ENCODE measurements at places on chromosomes 7 and 10.

- DNase-seq, result no peak
These were observed 6.1 kb downstream of the CHRM2 start for GRCh38 chr7:136874393-136875032.

GRCh38 chr10:58513188-58514110 lies 777 bp downstream of the BICC1 start:
- DNase-seq, result peak; percentile 12

DNA sequence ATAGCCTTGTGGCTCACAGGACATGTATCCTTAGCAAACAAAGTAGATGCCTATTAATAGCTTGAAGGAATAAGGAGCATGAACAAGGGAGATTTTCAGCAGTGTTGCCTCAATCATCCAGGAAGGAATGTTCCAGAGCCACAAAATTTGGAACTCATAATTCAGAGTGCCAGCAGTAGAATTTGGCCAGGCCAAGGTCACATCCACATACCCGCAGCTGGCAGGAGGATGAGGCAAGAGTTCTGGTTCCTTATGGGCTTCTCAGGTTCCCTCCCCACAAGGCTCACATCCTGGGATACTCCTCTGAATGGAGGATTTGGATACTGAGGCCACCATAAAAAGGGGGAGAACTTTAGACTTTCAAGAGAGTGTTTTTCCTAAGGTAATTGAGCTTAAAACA lies 45.8 kb downstream of the SUFU start:
- no peak for DNase-seq

- DNase-seq, result peak; percentile 74
These were observed 724 bp downstream of the BBIP1 start for GRCh38 chr10:110918269-110918642.

DNA sequence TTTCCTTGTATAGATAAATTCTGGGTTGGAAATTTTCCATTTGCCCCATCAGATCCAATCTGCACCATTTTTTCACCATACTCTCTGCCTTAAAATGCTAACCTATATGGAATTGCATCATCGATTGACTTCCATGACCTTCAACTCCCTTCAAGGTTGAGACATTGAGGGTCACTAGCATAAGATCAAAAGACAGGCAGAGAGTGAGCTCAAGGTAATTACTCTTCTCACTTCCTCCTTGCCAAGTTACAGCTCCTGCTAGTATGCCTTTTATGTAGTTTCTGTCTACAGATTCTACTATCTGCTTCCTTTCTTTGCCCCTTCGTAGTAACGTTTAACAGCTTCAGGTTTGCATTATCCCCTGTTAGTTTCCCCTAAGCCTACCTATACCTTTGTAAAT lies 1127.7 kb upstream of the LRRTM3 start:
- no peak for DNase-seq

- no peak for DNase-seq
These were observed 295.9 kb downstream of the GATA3 start for GRCh38 chr10:8350250-8350967.

DNA sequence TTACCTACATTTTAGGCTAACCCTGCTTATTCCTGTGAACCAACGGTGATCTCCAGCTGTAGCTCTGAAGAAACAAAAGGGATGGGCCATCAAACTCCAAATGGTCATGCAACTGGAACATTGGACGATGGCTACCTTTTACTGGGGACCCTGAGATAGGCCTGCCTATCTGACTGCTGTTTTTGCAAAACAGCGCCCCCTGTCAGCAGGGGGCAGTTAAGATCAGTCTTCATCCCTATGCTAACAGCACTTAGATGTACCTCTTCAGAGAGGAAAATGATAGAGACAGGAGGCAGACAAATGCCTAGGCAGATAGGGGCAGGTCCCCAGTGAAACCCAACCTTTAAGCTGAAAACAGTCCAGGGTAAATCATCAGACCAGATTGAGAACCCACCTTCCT lies 1085.4 kb upstream of the SORCS1 start:
- no peak for DNase-seq

- DNase-seq, result no peak
These were observed 165.9 kb downstream of the PLXNA4 start for GRCh38 chr7:132410385-132410784.

GRCh38 chr10:79056736-79057391 lies 11.9 kb upstream of the ZMIZ1 start:
- no peak for DNase-seq

DNA sequence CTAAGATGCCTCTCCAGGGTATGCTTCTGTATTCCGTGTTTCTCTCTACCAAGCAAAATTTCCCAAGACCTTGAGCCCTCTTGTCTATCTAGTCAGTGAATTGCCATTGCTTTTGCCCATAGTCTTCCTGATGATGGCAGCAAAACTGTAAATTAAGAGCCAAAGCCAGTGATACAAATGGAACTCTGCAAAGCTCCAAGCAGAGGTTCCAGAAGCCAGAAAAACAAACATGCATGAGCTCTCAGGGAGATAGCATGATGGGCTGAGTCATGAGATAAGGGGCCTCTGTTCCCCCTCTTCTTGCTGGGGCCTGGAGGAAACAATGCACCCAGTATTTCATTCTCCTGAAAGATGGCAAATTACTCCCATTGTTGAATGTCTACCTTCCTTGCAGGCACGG lies 24.7 kb downstream of the LSMEM1 start:
- DNase-seq, result no peak

- DNase-seq, result no peak
These were observed 20.7 kb downstream of the CHST3 start for GRCh38 chr10:71984809-71985388.

DNA sequence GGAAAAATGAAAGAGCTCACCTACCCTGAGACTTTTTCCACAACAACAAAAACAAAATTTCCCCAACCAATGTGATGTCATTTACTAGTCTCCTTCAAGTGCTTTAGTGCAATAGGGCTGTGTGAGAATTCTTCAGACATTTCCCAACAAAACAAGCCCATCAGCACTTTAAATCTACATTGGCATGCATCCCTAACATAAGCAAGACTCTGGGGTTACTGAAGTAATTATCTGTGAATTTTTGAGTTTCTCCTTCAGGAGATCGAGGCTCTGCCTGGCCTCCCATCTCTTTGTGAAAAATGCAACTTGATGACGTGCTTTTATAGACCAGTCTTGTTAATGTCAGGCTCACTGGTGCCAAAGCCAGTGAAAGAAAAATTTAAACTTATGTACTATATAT lies 255.6 kb downstream of the GFRA1 start:
- DNase-seq, result no peak

GRCh38 chr10:91010952-91011351 lies 90.1 kb upstream of the ANKRD1 start:
- no peak for DNase-seq

DNA sequence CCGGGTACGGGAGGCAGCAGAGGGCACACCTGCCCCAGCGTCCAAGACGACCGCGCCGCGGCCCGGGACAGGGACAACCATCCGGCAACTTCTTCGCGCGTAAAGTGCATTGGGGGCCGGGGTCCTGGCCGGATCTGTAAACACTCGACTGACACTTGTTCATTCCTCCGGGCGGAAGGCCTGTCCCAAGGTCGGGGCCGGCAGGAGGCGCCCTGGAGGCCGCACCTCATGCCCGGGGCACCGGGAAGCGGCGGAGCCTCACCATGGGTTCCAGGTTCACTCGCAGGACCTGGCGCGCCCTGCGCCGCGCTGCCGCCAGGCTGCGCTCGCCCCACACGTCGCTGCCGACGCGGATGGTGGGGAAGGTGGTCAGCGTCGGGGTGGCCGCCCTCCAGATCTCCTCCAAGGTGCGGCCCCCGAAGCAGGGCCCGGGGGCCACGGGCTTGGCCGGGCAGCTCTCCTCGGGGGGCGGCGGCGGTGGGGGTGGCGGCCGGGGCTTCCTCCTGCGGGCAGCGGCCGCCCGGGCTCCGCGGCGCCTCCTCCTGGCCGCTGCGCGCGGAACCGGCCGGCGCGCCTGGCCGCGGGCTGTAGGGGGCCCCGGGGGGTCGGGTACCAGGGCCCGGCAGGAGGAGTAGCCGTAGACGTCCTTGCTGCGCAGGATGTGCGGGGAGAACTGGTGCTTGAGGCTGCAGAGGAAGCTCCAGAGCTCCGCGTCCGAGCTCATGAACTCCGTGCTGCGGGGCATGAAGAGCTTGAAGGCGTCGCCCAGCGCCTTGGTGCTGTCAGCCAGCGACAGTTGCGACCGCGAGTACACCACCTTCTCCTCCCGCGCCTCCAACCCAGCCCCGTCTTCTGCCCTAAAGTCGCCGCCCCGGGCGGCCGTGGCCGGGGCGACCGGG lies 746 bp downstream of the CCDC71L start:
- peak; percentile 68 for DNase-seq

GRCh38 chr7:28865601-28866144 lies 92.5 kb downstream of the TRIL start:
- DNase-seq, result no peak

DNA sequence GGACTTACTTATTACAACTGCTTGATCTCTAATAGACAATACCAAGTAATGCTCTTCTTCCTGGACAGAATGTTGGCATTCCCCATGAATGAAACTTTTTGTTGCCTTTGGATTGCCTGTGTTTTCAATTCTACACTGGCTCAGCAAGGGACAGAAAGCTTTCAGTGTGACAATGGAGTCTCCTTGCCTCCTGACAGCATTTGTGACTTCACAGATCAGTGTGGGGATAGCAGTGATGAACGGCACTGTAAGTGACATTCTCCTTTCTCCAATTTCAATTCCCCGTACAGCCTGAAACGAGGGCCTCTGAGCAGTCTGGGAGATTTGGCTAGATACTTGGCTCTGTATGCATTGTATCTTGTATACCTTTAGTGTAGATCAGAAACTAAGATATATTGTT lies 290 bp downstream of the MALRD1 start:
- no peak for DNase-seq

- no peak for DNase-seq
These were observed 123.9 kb upstream of the TCF7L2 start for GRCh38 chr10:112826018-112826697.

- no peak for DNase-seq
These were observed 176.2 kb downstream of the GALNT17 start for GRCh38 chr7:71308096-71308495.

DNA sequence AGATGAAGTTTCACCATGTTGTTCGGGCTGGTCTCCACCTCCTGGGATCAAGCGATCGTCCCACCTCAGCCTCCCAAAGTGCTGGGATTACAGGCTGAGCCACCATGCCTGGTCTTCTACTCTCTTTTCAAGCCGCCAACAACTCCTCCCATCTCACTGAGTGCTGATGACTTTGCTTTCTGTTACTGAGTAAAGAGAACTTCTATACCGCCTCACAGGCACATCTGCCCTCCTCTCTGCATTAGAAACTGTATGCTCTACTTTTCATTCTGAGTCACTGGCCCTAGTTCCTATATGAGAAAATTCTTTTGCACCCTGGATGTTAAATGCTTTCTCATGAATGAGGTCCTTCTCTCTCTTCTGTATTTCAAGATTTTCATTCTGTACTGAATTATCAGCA lies 2.2 kb upstream of the ZNF239 start:
- DNase-seq, result no peak

DNA sequence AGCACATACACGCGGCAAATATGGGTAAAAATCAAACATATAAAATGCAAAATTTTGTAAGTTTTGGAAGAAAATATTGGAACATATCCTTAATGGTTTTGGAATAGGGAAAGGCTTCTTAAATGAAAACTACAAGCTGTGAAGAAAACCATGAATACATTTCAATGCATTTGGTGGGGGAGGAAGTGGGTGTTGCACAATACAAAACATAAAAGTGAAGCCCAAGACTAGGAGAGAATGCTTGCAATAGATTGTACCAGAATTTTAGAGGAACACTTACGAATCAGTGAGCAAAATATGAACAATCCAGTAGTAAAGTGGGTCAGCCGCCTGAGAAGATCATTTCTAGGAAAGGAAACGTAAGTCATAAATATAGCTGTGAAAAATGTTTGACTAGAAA lies 322.6 kb upstream of the MKI67 start:
- no peak for DNase-seq

DNA sequence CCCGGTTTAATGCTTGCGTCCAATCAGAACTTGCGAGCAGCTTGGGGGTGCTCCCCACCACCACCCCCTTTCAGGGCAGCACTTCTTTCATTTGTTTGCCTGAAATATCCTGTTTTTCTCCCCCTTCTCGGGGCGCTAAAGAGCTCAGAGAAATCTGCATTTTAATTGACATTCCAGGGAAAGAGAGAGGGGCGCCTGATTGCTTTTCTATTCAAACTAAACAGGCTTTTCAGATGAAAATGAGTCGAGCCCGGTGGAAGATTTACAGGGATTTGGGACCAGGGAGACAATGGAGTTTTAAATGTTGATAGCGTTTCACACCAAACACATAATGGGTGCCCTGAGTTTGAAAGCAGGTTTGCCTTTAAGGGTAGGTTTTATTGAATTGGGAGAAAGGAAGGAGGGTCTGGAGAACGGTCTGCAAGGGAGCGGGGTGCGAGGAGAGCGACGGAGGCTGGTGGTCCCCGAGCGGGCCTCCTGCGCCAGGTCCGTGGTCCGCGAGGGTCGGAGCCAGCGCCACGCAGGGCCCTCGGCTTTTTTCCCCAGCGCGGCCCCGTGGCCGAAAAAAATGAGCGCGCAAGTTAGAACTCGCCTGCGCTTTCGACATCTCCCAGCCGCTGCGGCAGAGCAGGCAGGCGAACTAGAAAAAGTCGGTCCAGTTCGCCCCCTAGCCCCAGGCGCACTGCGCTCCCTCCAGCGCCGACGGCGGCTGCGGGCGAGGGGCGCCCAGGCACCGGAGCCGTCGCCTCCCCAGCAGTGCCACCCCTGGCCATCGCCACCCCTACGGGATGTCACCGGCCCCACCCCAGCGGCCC lies 1.3 kb downstream of the FGFR2 start:
- no peak for DNase-seq

GRCh38 chr10:103168438-103168837 lies 24.6 kb downstream of the NT5C2 start:
- DNase-seq, result no peak

- no peak for DNase-seq
These were observed 81.6 kb upstream of the CHST15 start for GRCh38 chr10:124174673-124175645.

- DNase-seq, result no peak
These were observed 16.7 kb downstream of the P4HA1 start for GRCh38 chr10:73079779-73080541.

DNA sequence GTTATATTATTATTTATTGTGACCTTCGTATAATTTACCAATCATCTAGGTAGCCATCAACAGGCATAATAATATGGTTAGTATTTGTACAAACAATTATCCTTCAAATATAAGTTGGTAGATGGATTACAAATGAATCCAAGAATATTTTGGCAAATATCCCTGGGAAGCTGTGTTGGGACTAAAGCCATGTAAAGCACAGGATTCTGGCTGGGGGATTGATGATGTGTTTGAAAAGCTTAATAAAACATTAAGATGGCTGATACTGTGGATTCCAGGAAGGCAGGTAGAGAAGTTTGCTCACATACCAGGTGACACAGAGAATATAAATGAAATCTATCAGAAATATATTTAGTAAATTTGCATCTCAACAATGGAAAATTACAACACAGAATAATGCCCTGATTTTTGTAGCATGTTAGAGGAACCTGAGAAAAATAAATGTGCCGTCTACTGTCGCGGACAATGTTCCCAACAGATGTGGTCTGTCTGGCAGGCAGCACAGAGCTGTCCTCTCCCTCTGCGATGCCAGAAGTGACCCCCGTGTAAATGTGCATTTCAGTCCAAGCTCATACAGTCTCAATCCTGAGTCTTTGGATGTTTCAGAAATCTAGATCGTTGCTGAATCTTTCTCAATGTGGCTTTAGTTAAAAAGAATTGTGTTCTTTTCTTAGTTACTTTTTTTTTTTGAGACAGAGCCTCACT lies 125.0 kb downstream of the TEX36 start:
- DNase-seq, result no peak
